ENCODE measurements at places on chromosomes 7 and 10. TPM values are rescaled to one million over a fixed set of nuclear protein-coding genes. Genes with fewer than 3 reads are reported as not detected.

Gene SEMA4G
- total RNA-seq, result 0.49 TPM

Gene NKX6-2
- total RNA-seq, result not detected

Gene PITRM1
- total RNA-seq, result 132 TPM

Gene TSPAN33
- total RNA-seq, result 23.2 TPM

Gene FBXO24
- total RNA-seq, result 0.50 TPM

Gene RADIL
- 0.20 TPM for total RNA-seq

Gene BLNK
- not detected for total RNA-seq

Gene CPN1
- total RNA-seq, result not detected

Gene NPY4R
- not detected for total RNA-seq

Gene STEAP2
- total RNA-seq, result not detected

Data from CD8-positive, alpha-beta memory T cell (primary cell).